ENCODE measurements at places on chromosomes 3 and 15. TPM values are rescaled to one million over a fixed set of nuclear protein-coding genes. Genes with fewer than 3 reads are reported as not detected.

- no peak for DNase-seq
Measured at GRCh38 chr3:89268059-89268458, 160.6 kb downstream of the EPHA3 start.

Gene LSAMP
- total RNA-seq, result not detected

- no peak for DNase-seq
Measured at GRCh38 chr3:124785973-124786372, 55.7 kb downstream of the UMPS start.

Gene KLF15
- total RNA-seq, result 0.83 TPM

DNA sequence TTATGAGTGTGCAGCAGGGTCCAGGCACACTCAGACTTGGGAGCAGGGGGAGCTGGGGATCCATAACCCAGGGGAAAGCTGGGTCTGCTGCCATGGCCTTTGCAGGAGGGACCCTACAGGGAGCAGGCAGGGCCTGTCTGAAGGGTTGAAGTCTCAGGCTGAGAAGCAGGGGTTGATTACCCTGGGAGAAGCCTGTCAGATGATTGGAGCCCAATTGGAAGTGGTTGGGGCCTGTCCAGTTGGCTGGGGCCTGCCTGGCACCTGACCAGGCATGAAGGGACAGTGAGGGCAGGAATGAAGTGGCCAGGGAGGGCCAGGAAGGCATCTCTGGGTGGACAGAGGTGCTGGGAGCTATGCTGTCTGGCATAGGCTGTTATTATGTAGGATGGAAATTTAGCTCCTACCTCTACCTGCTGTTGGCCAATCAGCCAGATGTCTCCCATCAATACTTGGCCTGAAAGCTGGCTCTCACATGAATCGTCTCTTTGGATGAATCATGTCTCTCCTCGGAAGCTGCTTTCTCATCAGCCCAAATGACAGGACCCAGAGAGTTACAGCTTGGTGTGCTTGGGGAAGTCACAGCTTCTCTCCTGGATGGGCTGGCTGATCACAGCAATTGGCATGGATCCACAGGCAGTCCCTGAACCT, 27.4 kb upstream of the SLCO2A1 start:
- DNase-seq, result no peak

- no peak for DNase-seq
Measured at GRCh38 chr3:67661089-67661488, 6.7 kb upstream of the SUCLG2 start.

Gene SEMA3G
- 0.27 TPM for total RNA-seq

- DNase-seq, result no peak
Measured at GRCh38 chr3:42683875-42684598, 1.3 kb upstream of the KLHL40 start.

Measured in B cell (primary cell).